GM04504 (cell line): ENCODE measurements at places on chromosomes 7 and 10.
A peak's percentile ranks its signal among the peaks of the same experiment; 100 is the strongest.

DNA sequence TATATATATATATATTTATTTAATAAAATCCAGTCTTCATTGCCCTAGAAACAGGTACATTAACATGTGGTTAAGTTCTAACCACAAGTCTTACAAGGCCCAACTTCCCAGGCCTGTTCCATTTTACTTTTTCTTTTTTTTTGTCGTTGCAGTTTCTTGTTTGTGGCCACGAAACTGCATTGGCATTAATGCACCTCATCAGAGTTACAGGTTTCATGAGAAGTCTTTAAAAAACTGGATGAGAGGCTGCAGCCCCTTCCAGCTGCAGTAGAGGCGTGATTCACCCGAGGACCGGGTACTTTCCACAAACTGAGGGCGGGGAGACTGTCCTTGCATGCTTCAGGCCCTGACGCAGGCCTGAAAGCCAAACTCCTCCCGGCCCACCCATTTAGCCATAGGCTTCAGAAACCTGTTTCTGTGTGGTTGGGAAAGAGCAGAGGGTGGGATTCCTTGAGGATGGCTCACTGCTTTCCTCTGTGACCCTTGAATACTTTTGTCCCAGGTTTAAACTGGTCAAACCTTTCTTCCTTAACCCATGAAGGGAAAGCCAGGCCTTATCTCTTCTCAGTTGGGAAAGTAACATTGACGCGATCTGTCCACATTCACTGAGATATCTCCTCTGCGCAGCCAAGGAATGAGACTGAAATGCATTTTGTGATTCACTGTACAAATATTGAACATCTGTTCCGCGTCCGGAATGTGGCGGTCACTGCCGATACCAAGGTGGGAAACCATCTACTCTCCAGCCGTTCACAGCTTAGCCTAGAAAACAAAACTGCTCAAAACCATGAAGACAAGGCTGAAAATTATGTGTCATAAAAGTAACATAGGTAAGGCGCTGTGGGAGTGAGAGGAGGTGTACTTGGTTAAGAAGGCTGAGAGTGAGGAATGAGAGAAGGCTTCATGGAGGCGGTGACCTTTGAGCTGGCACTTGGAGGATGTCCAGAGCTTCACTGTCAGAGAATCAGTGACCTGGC is 311.7 kb downstream of the GATA3 start:
- no peak for DNase-seq

DNA sequence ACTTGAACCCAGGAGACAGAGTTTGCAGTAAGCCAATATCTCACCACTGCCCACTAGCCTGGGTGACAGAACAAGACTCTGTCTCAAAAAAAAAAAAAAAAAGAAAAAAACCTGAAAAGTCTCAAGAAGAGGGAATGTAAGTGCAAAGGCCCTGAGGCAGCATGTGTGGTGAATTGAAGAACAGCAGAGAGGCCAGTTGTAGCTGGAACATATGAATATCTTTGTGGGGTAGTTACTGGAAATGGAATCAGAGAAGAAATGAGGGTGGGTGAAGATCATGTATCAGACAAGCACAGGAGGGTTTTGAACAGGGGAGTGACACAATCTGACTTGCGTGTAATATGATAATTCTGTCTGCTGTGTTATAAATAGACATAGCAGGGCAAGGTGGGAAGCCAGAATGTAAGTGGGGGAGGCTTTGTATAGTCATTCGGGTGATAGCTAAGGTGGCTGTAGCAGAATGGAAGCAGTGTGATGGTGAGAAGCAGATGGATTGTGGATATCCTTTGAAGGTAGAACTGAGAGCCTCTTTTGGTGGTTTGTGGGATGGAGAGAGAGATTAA is 45.3 kb upstream of the ITGA8 start:
- no peak for DNase-seq

DNA sequence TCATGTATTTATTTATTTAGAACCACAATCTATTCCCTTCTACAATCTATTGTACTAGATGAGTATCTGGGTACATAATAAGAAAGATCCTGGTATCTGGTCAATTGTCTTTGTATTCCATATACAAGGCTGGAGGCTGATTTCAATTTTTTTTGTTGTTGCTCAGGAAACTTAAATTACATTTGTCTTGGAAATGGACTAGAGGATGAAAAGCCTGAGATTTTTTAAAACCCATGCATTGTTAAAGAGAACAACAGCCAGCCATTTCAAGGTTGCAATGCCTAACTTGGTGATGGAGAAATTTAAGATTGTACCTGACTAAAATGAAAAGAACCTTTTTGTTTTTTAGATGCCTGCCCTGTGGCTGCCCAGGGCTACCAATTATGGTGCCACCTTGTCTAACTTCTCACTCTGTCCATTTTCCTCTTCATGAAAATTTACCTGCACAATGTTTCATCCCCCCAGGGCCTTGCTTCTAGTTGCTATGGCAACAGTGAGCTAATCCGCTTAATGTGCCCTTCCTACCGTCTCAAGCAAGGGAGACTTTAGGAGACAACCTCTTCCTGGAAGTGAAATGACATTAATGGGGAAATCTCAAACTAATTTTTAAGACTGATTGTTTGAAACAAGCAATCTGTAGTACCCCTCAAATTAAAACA is 203.7 kb upstream of the PHYHIPL start:
- DNase-seq: no peak

GRCh38 chr10:112701878-112702255 is 248.2 kb upstream of the TCF7L2 start:
- DNase-seq: no peak

DNA sequence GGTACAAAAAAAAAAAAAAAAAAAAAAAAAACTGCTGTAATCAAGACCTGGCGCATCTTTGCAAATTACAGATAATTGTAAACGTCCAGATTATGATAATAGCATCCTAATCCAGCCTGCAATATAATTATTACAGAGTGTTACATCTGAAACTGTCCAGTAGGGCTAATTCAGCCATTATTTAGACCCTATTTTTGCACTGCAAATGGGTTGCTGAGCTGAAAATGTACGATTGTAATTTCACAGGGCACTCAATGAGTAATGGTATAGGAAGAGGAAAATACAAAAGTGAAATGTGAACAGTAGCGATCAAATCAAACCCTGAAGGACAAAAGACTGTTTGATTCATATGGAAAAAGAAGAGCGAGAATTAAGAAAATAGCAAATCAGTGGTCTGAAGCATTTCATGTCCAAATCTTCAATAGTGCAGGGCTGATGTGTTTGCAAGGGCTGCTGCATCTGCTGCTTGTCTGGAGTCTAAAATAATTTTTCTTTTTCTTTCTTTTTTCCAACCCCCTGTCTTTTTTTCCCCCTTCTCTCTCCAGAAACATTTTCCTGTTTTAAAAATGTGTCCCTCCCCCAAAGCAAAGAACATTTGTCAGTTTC is 8.9 kb downstream of the DLX6 start:
- DNase-seq: no peak

DNA sequence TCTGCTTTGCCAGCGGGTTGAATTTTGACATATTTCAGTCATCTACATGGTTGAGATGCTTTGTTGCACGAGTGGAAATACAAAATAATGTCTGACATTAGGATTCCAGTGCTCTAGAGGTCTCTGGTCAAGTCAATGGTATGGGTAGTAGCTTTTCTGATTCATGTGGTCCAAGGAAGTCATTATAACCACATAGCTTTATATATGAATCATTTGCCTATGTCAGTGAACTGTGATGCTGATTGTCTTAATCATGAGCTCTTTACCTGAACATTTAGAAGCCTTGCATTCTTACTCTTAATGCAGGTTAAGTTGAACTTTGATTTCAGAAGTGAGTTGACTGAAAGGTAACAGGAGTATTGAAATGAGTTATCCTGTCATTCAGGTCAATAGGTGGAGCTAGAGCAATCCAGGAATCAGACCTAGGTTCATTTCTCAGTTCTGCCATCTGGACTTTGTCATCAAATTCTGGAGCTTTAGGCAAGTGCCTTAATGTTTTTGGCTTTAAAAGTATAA is 3.3 kb downstream of the MAPK8 start:
- no peak for DNase-seq

GRCh38 chr7:150665896-150666295 is 19.6 kb upstream of the GIMAP2 start:
- no peak for DNase-seq

GRCh38 chr7:128841921-128842673 is 11.9 kb downstream of the FLNC start:
- DNase-seq: no peak

DNA sequence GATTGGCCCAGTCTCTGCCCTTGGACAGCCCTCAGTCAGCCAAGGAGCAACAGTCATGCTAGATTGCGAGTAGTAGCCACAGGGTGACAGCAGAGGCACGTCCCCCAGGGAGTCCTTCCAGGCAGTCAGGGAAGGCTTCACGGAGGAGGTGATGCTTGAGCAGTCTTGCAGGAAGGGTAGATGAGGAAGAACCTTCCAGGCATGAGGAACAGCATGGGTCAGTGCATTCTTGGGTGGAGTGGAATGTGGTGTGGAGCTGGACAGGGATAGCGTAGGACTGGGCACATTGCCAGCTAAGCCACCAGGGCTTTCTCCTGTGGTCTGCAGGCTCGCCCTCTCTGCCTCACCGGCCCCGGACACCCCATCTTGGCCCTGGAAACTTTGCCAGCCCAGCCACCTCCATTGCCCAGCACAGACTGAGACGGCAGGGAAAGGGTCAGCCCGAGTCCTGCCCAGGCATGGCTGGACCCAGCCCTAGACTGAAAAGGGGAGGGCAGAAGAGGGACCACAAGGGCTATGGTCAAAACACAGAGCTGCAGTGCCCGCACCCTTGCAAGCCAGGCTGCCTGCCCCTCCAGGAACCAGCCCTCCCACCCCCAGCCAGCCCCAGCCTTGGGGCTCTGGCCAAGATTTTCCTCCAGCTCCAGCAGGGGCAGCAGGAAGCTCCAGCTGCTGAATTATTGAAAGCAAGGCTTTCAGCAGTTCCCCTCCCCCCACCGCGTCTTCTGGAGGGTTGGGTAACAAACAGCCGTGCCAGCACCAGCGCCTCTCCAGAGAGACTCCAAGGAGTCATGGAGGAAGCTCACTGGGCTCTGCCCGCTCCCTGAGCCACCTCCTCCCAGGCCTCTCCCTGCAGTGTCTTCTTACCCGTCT is 18.7 kb downstream of the SRRM3 start:
- no peak for DNase-seq

DNA sequence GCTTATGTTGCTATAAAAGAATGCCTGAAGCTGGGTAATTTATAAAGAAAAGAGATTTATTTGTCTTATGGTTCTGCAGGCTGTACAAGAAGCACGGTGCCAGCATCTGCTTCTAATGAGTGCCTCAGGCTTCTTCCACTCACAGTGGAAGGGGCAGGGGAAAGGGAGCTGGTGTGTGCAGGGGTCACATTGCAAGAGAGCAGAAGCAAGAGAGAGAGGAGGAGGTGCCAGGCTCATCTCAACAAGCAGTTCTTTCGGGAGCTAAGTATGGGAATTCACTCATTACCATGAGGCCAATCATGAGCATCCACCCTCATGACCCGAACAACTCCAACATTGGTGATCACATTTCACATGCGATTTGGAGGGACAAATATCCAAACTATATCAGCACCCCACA is 17.2 kb upstream of the SLK start:
- DNase-seq: no peak

- peak; percentile 34 for DNase-seq
Observed at GRCh38 chr7:105906695-105907094, 30.3 kb upstream of the ATXN7L1 start.

DNA sequence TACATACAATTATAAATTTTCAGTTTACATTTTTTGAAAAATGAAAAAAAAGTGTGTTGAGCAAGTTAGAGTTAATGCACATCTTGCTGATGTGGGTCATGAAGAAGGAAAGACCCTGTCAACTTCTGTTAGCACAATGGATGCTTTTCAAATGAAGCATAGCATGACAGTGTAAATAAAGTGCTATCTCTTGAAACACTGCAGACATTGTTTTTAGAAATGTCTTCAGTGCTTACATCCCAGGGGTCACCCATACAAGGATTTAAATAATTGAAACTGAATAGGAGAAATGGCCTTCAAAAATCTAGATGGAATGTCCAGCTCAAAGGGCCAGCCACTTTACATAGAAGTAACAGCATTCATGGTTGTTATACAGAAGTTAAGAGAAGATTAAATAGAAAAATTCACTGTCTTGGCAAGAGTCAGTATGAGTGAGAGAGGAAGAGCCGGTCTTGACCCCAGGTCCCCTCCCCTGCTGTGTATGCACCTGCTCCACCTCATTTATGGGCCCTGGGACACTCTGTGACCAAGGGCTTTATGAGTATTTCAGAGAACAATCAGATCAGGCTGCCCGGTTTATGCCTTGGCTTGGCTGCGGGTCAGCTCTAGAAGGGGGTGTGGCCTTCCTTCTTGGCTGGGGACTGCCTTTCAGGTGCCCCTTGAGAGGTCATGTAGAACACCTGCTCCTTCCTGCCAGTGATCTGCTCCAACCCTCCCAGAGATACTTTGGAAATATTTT is 237.7 kb upstream of the TMEM72 start:
- no peak for DNase-seq

GRCh38 chr7:40356312-40356711 is 221.5 kb downstream of the SUGCT start:
- no peak for DNase-seq

DNA sequence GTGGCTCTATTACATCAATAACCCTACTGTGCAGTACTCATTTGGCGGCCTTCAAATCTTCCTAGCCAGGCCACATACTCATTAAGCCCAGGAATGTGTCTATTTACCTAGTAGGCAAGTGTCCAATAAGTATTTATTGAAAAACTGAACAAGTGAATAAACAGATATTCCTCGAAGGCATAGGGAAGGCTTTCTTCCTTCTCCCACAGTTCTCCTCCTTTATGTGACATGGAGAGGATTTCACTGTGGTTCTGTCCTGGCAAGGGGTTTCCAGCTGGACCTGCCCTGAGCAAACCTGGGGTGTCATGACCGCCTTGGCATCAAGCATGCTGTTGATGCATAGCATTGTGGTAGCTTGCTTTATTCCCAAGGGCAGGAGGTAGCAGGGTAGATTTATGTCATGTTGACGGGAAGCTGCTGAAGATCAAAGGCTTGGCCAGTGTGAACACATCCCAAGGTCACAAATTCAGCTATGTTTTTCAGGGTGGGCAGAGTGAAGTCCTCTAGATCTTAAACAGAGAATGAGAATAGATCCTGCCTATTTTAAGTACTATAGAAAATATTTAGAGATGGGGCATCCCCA is 195.1 kb downstream of the INHBA start:
- DNase-seq: no peak

GRCh38 chr10:6065835-6066234 is 3.7 kb upstream of the IL2RA start:
- no peak for DNase-seq
